Activated gamma-delta T cell treated with anti-CD3 and anti-CD28 coated beads, Interleukin-2, amount 50 U/mL, for 16 hours (primary cell): ENCODE measurements at places on chromosomes 6 and 20.
A peak's percentile ranks its signal among the peaks of the same experiment; 100 is the strongest.

- DNase-seq = no peak
Observed at GRCh38 chr20:25470045-25470444, 62.6 kb downstream of the GINS1 start.

GRCh38 chr20:10109641-10110040 lies 74.9 kb downstream of the ANKEF1 start:
- DNase-seq = no peak

- DNase-seq = peak; percentile 77
Observed at GRCh38 chr20:38873050-38873581, 53.1 kb upstream of the FAM83D start.

- no peak for DNase-seq
Observed at GRCh38 chr6:30964075-30964474, 19.4 kb upstream of the MUC21 start.
